Left kidney (tissue), 8 donors: ENCODE measurements at places on chromosomes 16 and 17. TPM values are rescaled to one million over a fixed set of nuclear protein-coding genes. Genes with fewer than 3 reads are reported as not detected.
A peak's percentile ranks its signal among the peaks of the same experiment; 100 is the strongest.

Gene FA2H
- polyA plus RNA-seq, result 3.1 TPM

GRCh38 chr16:88922114-88922825 lies 54.7 kb downstream of the CBFA2T3 start:
- DNase-seq, result no peak

Gene TBC1D28
- not detected for polyA plus RNA-seq

DNA sequence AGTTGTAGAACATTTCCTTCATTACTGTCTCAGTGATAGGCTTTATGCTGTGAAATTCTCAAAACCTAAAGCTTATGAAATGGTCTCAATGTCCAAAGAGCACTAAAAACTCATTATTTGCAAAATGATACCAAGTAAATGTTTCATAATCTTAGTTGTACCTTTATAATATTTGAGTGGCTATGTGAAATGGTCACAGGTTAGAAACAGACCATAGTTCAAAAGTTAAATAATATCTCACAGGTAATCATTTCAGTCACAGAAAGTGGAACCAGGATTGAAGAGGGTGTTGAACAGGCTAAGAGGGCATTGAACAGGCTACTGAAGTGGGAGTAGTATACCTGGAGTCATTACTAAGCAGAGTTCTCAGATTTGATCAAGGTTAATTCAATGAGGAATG lies 2.9 kb downstream of the RDM1 start:
- DNase-seq, result no peak

Gene RAD51D
- 14.3 TPM for polyA plus RNA-seq

Gene KRTAP1-1
- not detected for polyA plus RNA-seq

- DNase-seq, result peak; percentile 50
Measured at GRCh38 chr17:41835800-41836549, at the start of gene NT5C3B. NT5C3B (minus strand) TSS chr17:41836232; CDS start chr17:41836193, 39 bp downstream.

DNA sequence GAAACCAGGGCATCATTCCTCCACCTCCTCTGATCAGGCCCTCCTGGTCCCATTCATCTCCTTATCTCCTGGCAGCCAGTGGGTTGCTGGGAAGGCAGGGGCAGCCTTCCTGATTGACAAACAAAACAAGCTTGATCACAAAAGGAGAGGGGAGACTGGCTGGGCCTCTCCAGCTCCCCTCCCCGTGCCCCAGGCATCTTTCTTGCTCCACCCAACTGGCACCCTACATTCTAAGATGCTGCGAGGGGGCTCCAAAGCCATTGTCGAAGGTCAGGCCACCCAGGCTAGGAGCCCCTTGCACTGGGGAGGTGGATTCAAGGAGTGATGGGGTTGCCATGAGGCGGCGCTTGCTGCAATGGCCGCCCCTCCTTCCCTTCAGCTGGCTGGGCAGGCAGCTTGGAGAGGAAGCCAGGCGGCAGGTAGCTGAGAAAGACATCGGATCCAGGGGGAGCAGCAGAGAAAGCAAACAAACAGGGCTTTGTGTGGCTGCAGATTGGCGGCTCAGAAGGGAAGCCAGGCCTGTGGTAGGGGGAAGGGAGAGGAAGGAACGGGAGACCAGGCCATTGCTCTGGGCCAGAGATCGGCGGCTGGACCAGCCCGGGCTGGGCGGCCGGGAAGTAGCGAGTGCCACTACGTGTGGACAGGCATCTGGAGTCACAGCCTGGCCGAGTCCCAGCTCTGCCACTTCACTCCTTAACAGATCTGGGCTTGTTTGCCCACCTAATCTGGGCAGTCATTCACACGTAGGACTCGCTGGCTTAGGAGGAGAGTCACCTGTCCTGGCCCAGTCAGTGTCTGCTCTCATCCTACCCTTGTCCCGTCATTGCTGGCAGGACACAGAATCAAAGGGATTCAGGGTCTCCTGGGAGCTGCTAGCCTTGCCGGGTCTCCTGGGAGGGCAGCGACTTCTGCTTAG lies 12.3 kb downstream of the RAI1 start:
- no peak for DNase-seq

DNA sequence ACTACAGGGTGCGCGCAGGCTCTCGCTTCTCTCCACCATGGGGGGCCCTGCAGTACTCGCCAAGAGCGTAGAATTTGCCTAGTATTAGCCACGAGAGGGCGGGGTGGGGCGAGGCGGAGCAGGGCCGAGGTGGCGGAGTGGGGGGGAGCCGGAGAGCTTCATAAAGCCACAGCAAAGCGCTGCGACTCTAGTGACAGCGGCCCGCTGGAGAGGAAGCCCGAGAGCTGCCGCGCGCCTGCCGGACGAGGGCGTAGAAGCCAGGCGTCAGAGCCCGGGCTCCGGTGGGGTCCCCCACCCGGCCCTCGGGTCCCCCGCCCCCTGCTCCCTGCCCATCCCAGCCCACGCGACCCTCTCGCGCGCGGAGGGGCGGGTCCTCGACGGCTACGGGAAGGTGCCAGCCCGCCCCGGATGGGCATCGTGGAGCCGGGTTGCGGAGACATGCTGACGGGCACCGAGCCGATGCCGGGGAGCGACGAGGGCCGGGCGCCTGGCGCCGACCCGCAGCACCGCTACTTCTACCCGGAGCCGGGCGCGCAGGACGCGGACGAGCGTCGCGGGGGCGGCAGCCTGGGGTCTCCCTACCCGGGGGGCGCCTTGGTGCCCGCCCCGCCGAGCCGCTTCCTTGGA lies at the start of gene TBX21:
TSS of gene TBX21 (plus strand) at position 190 of the 627 bp plus-strand sequence. CDS start at position 409, 219 bp downstream.
- peak; percentile 61 for DNase-seq

Gene RMI2
- polyA plus RNA-seq, result 35.2 TPM

- no peak for DNase-seq
Measured at GRCh38 chr16:58485184-58485887, 14.6 kb upstream of the NDRG4 start.

Gene SCARF1
- 6.3 TPM for polyA plus RNA-seq

- DNase-seq, result no peak
Measured at GRCh38 chr17:50276588-50277356, 2.5 kb downstream of the TMEM92 start.

DNA sequence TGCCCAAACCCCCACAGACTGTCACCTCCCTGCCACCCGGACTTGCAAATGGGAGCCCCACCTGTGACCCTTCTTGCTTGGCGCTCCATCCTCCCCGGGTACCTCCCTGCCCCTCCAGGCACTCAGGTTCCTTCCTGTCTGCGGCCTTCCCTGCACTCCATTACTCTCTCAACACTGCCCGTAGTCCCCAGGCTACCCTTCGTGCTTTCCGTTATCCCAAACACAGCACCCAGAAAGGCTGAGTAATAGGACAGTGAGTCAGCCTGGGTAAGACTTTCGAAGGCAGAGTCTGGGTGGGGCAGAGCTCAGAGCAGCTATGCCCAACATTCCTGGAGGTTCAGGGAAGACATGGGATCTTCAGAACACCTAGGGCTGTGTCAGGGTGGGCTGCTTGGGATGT lies 16.6 kb upstream of the C16orf74 start:
- no peak for DNase-seq

DNA sequence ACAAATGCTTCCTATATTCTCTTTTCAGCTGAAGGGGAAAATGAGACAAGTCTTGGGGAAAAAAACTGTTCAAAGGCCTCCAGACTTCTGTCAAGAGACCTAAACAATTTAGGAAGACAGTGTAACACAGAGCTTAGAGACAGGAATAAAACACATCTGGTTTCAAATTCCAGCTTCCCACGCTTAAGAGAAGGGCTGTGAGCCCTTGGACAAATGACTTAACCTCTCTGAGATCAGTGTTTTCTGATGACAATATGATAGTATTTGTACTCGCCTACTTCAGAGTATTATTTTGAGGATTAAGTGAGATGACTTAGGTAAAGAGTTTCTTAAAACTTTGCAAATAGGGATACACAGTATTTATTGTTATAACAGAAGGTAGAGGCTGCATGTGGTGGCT lies 29.5 kb downstream of the SMURF2 start:
- DNase-seq, result no peak

Gene ABHD15
- 6.6 TPM for polyA plus RNA-seq

DNA sequence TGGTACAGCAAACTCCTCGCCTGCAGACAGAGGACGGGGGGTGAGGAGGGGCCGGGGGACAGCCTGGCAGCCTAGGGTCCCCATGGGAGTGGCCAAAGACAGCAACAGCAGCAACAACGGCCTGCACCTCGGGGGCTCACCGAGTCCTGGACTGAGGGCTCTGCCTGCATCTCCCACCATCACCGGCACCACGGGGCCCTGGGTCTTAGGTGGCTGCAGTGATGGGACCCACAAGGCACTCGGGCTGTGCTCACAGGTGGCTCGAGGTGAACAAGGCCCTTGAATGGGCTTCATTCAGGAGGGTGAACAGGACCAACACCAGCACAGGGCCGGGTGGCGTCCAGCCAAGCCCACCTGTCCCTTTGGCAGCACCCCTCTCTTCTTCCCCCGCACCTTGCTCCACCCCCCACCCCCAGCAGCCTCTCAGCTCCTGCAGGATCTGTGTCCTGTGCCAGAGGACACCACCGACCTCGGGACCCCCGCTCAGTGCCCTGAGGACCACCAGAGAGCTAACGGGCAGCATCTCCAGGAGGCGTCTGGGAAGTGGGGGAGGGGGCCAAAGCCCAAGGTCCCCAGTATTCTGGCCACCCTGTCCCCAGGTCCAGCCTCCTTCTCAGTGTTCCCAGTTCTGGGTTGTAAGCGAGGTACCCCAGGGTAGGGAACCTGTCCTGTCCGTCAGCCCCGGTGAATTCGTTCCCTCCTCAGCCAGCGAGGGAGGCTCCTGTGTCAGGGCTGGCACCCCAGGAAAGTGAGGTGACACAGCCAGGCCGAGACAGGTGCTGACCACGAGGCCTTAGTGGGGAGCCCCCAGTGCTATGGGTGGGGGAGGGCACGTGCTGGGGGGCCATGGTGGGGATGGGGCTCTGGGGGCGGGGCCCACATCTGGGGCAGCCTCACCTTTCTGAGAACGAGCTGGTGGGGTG lies 94.3 kb downstream of the TBC1D16 start:
- DNase-seq, result no peak

- no peak for DNase-seq
Measured at GRCh38 chr16:14129502-14129901, 58.4 kb downstream of the MRTFB start.

DNA sequence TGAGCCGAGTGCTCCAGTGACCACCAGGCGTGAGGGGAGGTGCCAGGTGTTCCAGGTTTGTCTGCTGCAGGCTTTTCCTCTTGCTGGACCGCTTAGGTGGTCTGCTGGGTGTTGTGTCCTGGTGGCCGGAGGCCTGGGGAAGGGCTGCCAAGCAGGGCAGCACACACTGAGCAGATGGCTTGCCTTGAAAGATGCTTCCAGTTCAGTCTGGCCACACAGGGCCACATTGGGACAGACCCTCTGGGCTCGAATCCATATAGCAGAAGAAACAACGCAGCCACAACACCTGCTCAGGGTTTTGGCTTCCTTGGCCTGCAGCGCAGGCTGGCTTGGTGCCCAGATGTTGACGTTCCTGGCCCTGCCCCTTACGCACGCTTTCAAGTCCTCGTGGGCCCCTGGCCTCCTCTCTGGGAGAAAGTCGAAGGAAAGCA lies 24.8 kb downstream of the GINS2 start:
- no peak for DNase-seq

Gene ALOX15B
- polyA plus RNA-seq, result 1.0 TPM

- DNase-seq, result no peak
Measured at GRCh38 chr16:30951750-30952149, 2.9 kb downstream of the ORAI3 start.

Gene KRT20
- polyA plus RNA-seq, result 0.33 TPM

- DNase-seq, result no peak
Measured at GRCh38 chr17:34532281-34533065, 46.9 kb upstream of the TMEM132E start.

- no peak for DNase-seq
Measured at GRCh38 chr16:67865318-67865717, 7.5 kb upstream of the EDC4 start.

DNA sequence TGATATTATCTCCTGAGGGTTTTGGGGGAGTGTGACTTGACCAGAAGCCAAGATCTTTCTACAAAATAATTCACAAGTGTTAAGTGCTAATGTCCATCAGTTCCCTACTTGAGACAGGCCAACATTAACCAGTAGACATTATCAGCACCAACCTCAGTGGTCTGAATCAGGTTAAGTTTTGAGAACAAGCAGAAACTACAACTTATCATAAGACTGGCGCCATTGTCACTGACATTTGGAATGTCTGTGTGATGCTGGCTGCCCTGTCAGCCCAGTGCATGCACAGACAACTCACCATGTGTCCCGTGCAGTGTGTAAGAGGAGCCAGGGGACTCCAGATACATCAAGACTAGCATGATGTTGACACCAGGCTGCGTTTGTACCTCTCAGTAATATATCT lies 76.8 kb downstream of the CCDC182 start:
- DNase-seq, result no peak

- no peak for DNase-seq
Measured at GRCh38 chr17:80212109-80212508, 8.0 kb downstream of the SGSH start.

Gene C16orf89
- polyA plus RNA-seq, result 3.3 TPM

Gene SNX20
- 0.38 TPM for polyA plus RNA-seq

Gene CD300LD
- 0.13 TPM for polyA plus RNA-seq

Gene EFCAB5
- 2.8 TPM for polyA plus RNA-seq

- no peak for DNase-seq
Measured at GRCh38 chr16:1553946-1554825, 20.7 kb downstream of the TMEM204 start.

DNA sequence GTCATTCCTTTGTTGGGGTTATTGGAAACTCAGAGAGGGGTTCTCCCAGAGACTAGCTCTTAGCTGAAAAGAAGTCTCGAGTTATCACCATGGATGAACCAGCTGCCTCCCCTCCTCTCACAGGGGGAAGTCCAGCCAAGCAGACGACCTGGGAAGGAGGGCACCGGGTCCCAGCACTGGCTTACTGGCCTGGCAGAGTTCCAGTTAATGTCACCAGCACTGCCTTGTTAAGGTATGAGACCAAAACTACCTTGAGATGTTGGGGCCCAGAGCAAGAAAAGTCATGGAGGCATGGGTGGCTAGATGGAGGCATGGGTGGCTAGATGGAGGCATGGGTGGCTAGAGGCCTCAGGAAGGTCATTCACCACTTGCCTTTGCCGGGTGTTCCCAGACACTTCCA lies 72.4 kb downstream of the WIPI1 start:
- no peak for DNase-seq

DNA sequence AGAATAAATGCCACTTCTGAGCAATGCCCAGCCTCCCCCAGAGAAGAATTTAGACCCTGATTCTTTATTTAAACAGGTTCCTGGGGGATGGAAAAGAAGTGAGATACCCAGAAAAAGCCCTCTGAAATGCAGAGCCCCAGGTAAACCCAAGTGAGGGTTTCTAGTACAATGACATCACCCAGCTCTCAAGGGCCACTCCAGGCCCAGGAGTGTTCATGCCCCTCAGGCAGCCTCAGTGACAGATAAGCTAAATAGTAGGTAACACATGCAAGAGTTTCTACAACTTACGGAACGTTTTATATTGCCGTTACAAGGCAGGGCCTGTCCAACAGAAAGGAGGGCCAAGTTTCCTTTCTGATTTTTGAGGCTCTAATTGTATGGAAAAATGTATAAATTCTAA lies 683.7 kb upstream of the SALL1 start:
- no peak for DNase-seq

Gene SLC12A3
- 26.3 TPM for polyA plus RNA-seq
